ENCODE measurements at places on chromosomes 2 and 18. TPM values are rescaled to one million over a fixed set of nuclear protein-coding genes. Genes with fewer than 3 reads are reported as not detected.

Gene CHPF
- total RNA-seq, result 52.4 TPM

Gene SKOR2
- total RNA-seq, result not detected

Gene PHLPP1
- 2.1 TPM for total RNA-seq

Gene DLX2
- 1.9 TPM for total RNA-seq

Gene CCDC138
- total RNA-seq, result 16.0 TPM

Gene ZC3H8
- total RNA-seq, result 27.0 TPM

Gene CRYGC
- total RNA-seq, result not detected

Gene ALK
- total RNA-seq, result not detected

Gene RBM43
- total RNA-seq, result 3.2 TPM

Gene CDH20
- total RNA-seq, result not detected

Gene TMEM178A
- not detected for total RNA-seq

Gene EFHD1
- total RNA-seq, result not detected

Gene SERPINB7
- total RNA-seq, result not detected

Gene FAM124B
- not detected for total RNA-seq

All from NCI-H460 (cell line).